ENCODE measurements at places on chromosomes 2 and 18. TPM values are rescaled to one million over a fixed set of nuclear protein-coding genes. Genes with fewer than 3 reads are reported as not detected.

The GRB14 gene
- 37.1 TPM for polyA plus RNA-seq

- DNase-seq = no peak
These were observed 57.7 kb downstream of the PELI1 start for GRCh38 chr2:64086347-64087082.

- DNase-seq = no peak
These were observed 126.2 kb downstream of the EHBP1 start for GRCh38 chr2:62831729-62832128.

- DNase-seq = no peak
These were observed 63.3 kb upstream of the ALPP start for GRCh38 chr2:232315049-232315922.

The LYPD6B gene
- polyA plus RNA-seq = 0.80 TPM

The NTSR2 gene
- polyA plus RNA-seq = 2.1 TPM

- DNase-seq = peak; percentile 47
These were observed 145.7 kb upstream of the KLF7 start for GRCh38 chr2:207311316-207312005.

The SETBP1 gene
- 2.6 TPM for polyA plus RNA-seq

GRCh38 chr2:209146682-209147320 is 277.0 kb upstream of the MAP2 start:
- DNase-seq = no peak

DNA sequence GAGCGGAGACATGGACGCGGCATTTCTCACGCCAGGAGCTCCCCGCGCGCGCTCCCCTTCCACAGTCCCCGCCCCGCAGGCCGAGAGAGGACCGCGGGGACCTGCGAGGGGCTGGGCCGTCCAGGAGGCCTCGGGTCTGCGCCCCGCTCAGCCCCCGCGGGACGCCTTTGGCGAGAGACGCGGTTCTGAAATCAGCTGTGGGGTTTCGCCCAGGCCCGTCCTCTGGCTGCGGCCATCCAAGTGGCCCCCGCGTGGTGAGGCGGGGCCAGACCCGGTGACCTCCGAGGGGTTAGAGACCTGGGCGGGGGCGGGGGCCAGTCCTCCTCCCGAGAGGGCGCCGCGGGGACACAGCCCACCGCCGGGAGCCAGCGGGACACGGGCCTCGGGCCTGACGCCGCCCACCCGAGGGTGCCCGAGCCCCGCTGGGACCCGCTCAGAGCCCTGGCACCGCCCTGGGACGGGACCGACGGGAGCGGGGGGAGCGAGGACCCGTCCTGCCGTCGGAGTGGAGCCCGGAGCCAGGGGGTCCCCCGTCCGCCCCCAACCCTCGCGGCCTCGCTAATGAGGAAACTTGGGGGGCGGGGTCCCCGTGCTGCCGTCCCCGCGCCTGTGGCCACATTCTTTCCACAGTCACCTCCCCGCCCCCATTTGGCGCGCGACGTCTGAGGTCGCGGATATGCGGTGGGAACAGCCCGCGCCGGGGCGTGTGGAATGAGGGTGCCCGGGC is 6.1 kb upstream of the SALL3 start:
- no peak for DNase-seq

DNA sequence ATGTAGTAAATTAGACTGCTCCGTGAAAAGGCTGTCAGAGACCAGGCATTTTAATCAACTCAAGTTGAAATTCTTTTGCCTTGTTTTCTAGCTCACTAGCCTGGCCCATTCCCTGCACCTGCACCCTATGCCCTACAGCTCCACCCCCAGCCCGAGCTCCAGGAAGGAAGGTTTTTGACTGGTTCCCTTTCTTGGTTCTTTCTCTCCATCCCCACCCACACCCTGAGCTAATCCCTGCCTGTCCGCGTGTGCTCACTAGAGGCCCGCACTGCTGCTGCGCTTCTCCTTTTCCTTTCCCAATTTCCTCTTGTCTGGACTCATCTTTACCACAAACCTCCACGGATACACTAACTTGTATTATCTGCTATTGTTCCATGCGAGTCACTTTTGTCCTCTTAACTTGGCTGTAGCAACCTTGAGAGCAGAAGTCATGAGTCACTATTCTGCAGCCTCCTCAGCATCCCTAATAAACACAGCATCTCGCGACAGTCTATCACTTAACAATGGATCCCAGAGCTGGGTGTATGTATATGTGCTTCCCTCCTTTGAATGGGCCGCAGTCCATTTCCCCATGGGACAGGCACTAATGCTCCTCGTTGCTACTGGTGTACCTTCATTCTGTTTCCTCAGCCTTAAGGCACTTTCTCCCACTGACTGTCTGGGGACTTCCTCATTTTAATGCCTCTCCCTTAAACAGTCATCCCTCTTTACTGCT is 36.5 kb downstream of the COLEC12 start:
- DNase-seq = no peak

- DNase-seq = peak; percentile 80
These were observed 10.4 kb upstream of the KCNE4 start for GRCh38 chr2:223041527-223042109.

DNA sequence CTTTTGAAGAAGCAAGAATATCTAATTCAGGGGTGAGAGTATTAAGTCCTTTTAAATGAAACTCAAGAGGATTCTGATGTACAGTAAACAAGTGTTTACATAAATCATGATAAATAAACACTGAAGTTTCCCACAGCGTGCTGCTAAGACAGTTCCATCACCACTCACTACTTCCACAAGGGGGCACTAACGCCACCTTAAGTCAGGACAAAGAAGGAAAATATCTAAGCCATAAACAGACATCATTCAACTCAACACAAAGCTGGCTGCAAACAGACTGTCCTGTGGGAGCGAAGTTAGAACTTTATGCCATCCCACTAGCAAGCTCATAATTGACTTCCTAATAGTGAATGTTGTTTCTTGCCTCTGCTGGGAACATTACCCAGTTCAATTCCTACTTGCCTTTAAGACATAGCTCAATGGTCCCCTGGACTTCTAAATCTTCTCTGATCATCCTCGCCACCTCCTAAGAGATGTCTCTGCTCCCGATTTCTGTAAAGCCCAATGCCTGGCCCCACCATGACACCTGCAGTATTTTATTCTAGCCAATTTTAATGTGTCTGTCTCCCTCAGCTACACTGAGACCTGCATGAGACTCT is 36.5 kb downstream of the MRPL44 start:
- peak; percentile 79 for DNase-seq

DNA sequence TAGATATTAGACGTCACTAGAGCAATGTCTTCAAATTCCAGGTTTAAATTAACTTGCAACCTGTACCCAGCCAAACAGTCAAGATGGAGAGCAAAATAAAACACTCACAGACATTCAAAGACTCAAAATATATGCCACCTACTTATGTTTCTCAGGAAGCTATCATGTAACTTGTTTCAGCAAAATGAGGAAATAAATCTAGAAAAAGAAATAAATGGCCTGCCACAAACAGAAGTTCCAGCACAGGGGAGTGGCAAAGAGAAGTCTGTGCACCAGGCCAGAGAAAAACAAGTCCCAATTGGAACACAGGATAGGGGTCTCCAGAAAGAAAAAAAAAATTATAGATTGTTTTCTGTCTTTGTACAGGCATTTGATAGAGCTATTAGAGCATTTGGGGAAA is 96.7 kb downstream of the LRP2 start:
- DNase-seq = no peak

GRCh38 chr2:196263181-196263747 is 91.9 kb upstream of the STK17B start:
- no peak for DNase-seq

DNA sequence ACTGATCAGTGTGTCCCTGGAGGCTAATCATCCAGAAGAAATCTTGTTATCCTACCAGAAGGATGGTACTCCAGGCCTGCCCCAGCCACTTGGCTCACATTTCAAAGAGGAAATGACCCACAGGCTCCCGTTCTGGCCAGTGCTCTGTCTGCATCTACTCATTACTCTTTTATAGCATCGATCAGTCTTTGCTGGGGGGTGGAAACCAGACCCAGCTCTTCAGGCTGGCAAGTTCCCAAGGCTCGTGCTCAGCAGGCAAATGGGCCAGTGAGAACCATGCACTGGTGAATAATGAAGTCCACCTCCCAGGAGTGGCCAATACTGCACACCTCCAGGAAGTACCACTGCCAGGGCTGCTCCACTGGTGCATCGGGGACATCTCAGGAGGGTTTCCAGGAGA is 38.8 kb downstream of the DNER start:
- DNase-seq = peak; percentile 26

GRCh38 chr18:25295624-25296138 is 56.3 kb downstream of the ZNF521 start:
- DNase-seq = no peak

The EML6 gene
- polyA plus RNA-seq = 10.9 TPM

- DNase-seq = no peak
These were observed 160.7 kb downstream of the FSHR start for GRCh38 chr2:48993576-48993975.

The SULT1C4 gene
- 0.80 TPM for polyA plus RNA-seq

DNA sequence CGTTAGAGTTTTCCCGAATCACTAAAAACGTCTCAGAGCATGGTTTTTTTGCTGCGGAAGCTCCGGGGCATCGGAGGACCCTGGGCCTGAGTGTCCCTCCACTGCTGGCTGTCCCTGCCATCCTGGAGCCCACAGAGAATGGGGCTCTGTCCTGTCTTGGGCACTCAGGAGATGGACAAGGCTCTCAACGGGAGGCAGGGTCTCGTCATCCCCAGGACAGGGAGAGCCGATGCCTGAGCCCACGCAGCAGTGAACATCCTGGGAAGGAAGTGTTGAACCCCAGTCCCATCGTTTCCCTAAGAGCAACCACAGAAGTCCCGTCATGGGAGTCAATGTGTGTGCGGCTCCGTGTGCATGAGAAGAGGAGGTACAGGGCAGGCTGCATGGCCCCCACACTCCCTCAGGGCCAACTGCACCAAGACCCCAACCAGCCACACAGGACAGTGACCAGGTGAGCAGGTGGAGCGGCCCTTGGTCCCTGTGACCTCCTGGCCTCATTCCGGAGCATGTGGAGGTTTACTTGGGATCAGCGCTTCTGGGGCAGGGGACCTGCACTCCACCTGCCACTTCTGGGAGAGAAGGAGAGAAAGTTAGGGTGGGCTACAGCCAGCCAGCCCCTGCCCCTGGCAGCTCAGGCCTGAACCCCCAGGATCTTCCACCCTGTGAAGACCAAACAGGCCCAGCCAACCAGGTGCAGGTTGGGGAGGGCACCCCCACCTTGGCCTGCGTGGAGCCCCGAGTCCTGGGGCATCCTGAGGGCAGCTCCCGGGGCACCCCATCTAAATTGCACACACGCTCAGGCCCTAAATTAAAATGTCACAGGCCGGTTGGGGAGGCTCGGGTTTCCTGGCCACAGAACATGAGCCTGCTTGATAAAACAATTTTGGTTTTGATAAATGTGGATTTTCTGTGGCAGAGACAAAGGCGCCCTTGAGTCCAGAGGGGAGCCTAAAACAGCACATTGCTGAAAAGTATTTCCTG is 3.1 kb upstream of the SNED1 start:
- no peak for DNase-seq

The LIMS3 gene
- 1.9 TPM for polyA plus RNA-seq

DNA sequence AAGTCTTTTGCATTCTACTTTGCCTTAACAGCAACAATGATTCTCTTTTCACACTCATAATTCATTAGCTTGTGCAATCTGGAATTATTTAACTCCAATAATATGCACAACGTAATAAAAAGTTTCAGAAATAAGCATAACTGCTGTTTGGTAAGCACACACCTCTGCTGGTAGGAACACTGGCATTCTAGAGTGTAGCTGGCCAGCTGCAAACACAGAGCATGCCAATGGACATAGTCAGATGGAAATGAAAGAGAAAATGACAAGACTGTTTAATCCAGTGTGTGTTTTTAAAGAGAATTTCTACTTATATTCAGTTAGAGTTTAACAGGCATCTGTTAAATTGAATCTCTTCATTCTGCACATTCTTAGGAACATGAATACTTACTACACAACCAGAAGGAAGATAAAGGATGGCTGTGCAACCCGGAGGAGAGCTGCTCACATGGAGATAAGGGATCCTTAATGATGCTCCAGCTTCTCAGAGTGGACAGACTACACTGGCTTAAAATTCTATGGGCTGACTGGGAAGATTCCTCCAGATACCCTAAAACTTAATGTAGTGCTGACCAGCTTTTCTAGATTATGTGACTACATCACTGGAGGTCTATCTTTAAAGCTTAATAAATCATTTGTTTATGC is 94.6 kb upstream of the CHAC2 start:
- DNase-seq = no peak

The SEPTIN10 gene
- polyA plus RNA-seq = 21.0 TPM

DNA sequence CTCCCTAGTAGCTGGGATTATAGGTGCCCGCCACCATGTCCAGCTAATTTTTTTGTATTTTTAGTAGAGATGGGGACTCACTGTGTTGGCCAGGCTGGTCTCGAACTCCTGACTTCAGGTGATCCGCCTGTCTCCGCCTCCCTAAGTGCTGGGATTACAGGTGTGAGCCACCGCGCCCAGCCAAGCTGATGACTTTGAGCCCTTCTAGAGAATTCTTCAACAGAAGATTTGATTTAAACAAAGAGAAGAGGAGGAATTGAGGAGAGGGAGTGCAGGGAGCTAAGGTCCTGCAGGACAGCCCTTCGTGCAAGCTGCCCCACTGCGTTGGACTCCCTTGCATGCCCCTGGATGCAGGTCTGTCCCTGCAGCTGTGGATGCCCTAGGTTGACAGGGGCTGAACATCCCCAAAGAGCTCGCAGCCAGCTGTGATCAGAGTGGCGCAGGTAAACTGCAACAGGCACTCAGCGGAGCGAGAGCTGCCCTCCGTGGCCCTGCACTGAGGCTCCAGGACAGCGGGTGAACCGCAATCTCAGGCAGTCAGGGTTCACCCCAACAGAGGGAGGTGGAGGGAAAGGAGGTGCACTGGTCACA is 13.7 kb downstream of the ADRA2B start:
- no peak for DNase-seq

DNA sequence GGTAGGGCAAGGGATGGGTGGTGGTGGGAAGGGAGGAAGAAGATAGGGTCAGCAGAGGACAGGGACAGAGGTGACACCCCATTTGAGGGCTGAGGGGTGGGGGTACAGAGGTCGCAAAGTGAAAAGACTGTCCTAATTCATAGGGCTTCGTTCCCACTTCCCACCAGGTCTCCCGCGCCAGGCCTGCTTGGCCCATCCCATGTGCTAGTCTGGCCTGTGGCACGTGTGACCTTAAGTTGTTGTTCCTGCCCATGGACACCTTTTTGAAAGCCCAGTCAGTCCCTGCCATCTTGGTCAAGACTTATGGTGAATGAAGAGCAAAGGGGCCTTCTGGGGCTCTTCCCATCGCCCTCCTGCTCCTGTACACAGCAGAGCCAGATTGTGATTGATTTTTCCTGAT is 46.2 kb downstream of the TGOLN2 start:
- DNase-seq = no peak

The PLGLB1 gene
- polyA plus RNA-seq = 0.81 TPM
